ENCODE measurements at places on chromosomes 11 and 22.

DNA sequence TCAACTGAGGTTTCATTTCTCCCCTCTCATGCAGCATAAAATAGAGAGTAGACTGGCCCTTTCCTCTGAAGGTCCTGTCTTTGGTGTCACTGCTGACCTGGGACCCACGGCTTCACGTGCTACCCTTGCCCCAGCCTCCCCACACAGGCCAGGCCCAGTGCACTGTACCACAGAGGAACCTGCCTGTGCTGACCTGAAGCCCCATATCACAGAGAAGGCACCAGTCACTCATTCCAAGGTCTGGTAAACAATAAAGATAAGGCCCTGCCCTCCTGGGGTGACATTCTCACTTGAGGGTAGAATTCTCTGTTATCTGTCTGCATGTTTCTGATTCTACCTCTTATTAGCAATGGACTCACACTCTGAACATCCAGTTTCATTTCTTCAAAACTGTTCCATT is 51.3 kb downstream of the RPL27A start:
- DNase-seq: no peak

- no peak for DNase-seq
Observed at GRCh38 chr11:62687508-62688396, 1.6 kb downstream of the LRRN4CL start.

- no peak for DNase-seq
Observed at GRCh38 chr11:121257976-121258375, 34.6 kb upstream of the SC5D start.

DNA sequence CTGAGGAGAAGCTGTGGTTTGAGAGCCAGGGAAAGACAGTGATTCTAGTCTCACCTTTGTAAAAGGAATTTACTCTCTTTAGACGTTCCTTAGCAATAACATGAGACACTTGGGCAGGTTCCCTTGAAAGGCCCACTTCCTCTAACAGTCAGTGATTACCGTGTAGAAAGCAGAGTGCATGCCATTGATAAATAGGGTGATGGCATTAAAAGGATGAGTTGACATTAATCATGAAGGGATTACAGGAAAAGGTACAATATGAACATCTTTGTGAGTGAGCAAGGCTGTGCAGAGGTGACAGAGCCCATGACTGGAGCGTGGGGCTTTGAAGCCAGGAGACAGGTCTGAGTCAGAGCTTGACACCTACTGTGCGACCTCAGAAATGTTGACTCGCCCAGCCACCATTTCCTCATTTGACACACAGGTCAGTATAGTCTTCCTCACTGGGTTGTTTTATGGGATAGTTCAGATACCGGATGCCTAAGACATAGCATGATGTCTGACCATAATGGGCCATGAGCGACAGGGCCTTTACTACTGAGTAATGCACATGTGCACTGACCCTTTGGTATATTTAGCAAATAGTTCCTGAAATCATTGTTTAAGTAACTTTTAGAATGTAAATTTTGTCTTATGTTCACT is 341.7 kb upstream of the MTNR1B start:
- peak; percentile 62 for DNase-seq

- DNase-seq: no peak
Observed at GRCh38 chr22:20490183-20490940, 5.2 kb downstream of the KLHL22 start.

- no peak for DNase-seq
Observed at GRCh38 chr11:67551127-67551526, 27.9 kb upstream of the CABP2 start.

DNA sequence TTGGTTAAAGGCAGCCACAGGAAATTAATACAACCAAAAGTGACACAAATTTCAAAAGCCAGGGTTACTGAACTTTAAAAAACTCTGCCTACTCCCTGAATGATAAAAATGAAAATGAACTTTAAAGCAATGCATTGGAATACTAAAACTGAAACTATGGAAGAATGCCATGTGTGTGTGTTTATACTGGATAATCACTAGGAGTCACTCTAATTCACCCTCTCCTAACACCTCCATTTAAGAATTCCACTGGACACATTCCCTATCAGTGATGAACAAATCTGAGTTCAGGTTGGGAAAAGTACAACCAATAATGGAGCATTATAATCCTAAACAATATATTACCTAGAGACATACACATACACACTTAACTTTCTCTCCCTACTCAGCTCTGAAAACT is 27.5 kb upstream of the PLAAT3 start:
- DNase-seq: peak; percentile 14

DNA sequence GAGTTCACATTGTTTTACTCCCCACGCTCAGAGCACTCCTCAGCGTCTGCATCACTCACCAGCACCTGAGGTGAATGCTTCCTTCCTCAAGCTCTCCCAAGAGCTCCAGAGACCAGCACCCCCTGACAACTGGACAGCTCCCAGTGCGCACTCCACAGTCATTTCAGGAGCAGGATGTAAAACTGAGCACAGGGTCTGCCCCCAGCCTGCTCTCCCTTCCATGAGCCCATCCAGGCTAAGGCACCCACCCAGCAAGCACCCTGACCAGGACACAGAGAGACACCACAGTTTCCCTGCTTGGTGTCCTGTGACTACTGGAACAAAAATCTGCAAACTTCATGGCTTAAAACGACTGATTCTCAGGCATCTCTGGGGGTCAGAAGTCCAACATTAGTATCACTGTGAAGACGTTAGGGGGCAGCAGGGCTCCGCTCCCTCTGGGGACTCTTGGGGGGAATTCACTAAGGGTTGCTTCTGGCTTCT is 3.3 kb downstream of the SCGB1D2 start:
- peak; percentile 33 for DNase-seq

DNA sequence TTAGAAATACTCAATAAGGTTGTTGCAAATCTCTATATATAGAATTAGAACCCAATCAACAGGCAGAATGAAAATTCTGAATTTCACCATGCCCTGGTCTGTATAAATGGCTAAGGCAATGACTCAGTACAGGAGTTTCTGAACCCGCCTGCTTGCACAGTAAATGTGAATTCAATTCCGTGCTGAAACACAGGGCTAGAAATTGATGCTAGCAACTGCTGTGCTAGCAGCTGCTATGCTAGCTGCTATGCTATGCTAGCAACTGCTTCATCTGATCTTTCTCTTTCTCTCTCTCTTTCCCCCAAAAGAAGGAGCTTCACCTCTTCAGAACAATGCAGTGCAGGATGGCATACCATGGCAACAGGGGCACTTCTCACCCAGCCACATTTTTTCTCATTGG is 9.7 kb upstream of the OR52J3 start:
- no peak for DNase-seq

- peak; percentile 15 for DNase-seq
Observed at GRCh38 chr11:121563900-121564822, 111.4 kb upstream of the SORL1-AS1 start.

GRCh38 chr11:64449381-64450167 is 90.6 kb downstream of the RPS6KA4 start:
- DNase-seq: peak; percentile 22

- DNase-seq: no peak
Observed at GRCh38 chr11:1778141-1778911, 14.6 kb upstream of the CTSD start.

DNA sequence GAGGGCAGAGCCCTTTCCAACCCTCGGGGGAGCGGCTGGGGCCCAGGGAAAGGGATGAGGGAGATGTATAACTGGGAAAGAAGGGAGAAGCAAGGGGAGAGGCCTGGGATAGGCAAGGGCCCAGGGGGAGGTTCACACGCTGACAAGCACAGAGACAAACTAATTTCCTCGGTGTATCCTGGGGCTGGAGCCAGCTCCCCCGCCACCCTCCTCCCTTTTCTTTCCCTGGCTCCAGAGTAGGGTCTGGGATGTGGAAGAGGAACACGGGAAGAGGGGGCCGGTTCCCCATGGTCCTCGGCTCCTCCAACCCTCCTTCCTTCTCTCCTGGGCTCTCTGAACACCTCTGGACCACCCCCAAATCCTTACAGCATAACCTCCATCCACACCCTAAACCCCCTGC is 6.9 kb downstream of the CLCF1 start:
- no peak for DNase-seq

- DNase-seq: no peak
Observed at GRCh38 chr22:26650722-26651421, 6.5 kb upstream of the MIAT start.

DNA sequence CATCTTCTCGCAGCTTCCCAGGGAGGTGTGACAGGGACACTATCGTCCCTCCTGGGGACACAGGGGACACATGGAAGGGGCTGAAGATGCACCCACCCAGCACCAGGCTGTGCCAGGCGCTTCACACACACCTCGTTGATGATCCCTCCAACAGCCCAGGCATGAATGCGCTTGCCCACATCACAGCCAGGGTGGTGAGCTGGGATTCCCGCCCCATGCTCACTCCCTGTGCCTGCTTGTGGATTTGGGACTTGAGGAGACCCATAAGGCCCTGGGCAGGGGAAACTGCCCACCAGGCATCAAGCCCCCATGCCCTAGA is 57.8 kb downstream of the OTOG start:
- no peak for DNase-seq

DNA sequence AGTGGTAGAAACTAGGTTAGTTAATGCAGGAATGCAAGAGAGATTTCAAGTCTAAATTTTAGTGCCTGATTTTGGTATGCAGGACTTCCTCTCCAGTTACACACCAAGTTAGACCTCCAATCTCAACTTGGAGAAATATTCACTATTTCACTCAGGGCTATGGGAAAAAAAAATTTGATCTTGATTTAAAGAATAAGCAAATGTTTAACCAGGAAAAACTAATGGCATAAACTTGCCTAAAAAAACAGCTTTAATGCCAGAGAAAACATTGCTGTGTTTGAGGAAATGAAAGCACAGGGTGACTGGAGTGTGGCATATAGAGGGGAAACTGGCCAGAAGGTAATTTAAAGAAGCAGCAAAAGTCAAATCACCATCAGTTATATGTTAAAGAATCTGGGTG is 575.4 kb upstream of the LRRC4C start:
- no peak for DNase-seq

DNA sequence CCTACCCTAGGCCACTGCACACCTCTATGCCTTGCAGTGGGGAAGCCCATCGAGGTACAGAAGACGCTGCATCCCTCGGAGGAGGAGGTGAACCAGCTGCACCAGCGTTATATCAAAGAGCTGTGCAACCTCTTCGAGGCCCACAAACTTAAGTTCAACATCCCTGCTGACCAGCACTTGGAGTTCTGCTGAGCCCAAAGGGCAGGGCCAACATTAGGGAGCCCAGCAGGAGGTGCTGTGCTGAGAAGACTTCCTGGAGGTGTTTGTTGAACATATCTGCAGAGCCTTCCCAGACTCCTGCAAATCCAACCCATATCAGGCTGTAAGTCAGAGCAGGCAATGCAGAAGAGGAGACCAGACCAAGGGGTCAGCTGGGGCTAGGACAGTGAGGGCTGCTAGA is 13.5 kb downstream of the MOGAT2 start:
- DNase-seq: no peak

GRCh38 chr11:96095884-96096303 is 172.0 kb upstream of the MTMR2 start:
- no peak for DNase-seq

DNA sequence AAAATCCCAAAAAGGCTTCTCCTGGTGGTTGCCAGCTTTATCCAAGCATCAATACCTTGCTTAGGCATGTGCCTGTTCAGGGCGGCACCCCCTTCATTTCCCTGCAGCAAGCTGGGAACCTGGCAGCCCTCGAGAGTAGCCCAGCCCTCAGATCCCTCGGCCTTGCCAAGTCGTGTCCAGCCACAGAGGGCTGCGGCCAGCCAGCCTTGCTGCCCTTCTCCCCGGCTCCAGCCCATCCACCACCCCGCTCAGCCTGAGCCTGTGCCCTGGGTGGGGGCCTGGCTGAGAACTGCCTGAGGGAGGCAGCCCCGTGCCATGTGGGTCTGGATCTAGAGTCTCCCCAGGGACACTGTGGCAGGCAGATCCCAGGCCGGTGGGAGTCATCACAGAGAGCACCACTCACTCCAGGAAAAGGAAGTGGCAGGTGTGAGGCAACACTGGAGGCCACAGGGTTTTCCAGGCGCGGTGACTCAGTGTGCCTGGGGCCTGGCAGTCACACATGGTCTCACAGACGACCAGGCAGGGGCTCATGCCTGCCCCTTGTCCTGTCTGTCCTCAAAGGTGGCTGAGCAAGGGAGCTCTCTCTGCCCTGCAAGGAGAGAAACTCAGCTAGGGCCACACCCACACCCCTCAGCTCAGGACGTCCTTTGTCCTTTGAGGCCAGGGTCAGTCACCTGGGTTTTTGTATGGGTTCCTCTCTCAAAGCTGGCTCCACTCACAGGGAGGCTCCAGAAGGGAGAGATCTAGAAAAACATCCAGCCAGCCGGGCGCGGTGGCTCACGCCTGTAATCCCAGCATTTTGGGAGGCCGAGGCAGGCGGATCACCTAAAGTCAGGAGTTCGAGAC is 12.2 kb upstream of the CDC42BPG start:
- peak; percentile 62 for DNase-seq

- DNase-seq: no peak
Observed at GRCh38 chr11:126697936-126698335, 302.6 kb downstream of the KIRREL3 start.

DNA sequence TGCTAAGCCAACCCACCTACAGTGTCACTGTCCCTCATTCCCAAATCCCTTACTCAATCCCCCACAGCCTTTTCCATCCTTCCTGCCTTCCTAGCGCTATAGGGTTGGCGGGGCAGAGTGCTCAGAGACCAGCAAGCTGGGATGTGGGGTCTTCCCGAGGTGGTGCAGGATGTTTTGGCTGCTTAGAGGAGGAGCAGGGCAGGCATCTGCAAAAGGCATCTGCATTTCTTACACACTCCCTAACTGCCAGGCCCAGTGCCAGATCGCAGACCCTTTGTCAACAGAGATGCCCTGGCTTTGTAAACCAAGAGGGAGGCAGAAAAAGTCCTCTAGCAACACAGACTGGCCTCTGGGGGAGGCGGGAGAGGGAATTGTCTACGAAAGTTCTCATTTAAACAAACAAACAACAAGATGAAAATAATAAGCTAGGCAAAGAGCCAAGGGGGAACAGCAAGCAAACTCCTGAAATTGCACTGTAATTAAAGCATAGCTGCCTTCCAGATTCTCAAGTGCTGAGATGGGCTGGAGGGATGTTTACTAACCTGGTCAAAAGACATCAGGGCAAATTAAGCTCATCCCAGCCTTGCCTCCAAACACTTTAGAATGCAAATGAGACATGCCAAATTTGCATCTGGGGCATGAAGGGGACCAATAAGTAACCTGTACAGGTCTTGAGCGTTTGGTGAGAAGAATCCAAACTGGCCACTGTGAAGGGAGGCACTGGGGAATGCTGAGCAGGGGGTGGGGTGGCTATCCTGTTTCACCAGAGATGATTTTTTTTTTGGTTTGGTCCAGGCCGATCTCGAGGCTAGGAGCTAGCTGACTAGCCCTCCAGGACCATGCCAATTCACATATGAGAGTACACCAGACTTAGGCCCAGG is 38.1 kb upstream of the ADA2 start:
- no peak for DNase-seq

GRCh38 chr22:23145878-23146470 is 697 bp downstream of the RAB36 start:
- no peak for DNase-seq

GRCh38 chr11:28615542-28615941 is 507.4 kb downstream of the METTL15 start:
- DNase-seq: peak; percentile 31

- peak; percentile 68 for DNase-seq
Observed at GRCh38 chr11:102241026-102241425, 76.3 kb upstream of the BIRC3 start.

All from astrocyte of the spinal cord (primary cell).